ENCODE measurements at places on chromosomes 13 and 19. TPM values are rescaled to one million over a fixed set of nuclear protein-coding genes. Genes with fewer than 3 reads are reported as not detected.

TMEM190 gene
- 1.0 TPM for total RNA-seq

LRRC8E gene
- 6.9 TPM for total RNA-seq

ZNF91 gene
- 19.9 TPM for total RNA-seq

ZIC5 gene
- 5.8 TPM for total RNA-seq

ZSCAN1 gene
- 1.3 TPM for total RNA-seq

GRCh38 chr13:38012096-38012495 is 142.5 kb upstream of the TRPC4 start:
- H3K36me3 ChIP-seq, result peaks cover 4% of the 10 kb centered on the region
- H3K4me1 ChIP-seq, result no peaks in the 10 kb centered on the region
- H3K27me3 ChIP-seq, result no peaks in the 10 kb centered on the region
- DNase-seq, result no peak

DNA sequence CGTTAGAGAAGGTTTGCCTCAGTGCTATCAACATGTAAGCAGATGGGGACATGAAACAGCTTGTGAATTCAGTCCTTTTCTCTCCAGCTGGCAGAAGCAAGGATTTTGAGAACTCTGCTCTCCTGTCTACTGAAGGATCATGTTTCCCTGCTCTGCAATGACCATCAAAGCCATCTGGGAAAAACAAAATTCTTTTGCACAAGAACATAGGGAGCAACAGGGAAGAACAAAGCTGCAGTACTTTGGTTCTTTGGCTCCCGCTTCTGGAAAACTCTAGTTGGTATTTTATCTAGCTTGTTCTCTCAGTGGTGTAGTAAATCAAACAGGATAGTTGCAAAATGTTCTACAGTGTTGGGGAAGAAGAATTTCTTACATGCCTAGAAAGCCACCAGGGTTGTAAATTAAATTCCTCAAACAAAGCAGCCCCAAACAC is 270.4 kb downstream of the ENOX1 start:
- no peak for DNase-seq
- no peak overlapping the region for H3K4me3 ChIP-seq
- no peaks in the 10 kb centered on the region for H3K36me3 ChIP-seq
- no peaks in the 10 kb centered on the region for H3K27me3 ChIP-seq
- peaks cover 18% of the 10 kb centered on the region for H3K4me1 ChIP-seq
- H3K27ac ChIP-seq, result peak overlapping the region; percentile 29

DNA sequence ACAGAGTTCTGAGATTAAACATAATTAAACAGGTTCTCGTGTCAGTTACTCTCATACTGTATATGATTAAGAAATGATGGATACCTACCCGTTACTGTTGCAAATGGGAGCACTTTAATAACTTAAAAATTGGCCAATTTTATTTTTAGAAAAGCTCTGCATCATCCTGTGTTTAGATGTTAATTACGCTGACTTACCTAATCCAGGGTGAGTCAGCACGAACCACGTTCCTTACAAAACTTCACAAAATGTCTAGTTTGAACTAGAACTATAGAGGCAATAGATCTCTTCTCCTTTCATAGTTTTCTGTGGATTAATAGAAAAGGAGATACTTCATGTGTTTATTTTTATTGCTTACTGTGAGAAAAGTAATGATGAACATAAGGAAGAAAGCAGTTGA is 363.9 kb downstream of the MYO16 start:
- DNase-seq, result no peak
- H3K27me3 ChIP-seq, result no peaks in the 10 kb centered on the region
- no peak overlapping the region for H3K27ac ChIP-seq
- no peak overlapping the region for H3K4me3 ChIP-seq

GRCh38 chr13:72043366-72043765 is 176.4 kb upstream of the DACH1 start:
- H3K4me1 ChIP-seq, result no peaks in the 10 kb centered on the region
- H3K36me3 ChIP-seq, result peaks cover 2% of the 10 kb centered on the region
- peaks cover 5% of the 10 kb centered on the region for H3K27me3 ChIP-seq
- no peak overlapping the region for H3K4me3 ChIP-seq
- no peak for DNase-seq
- H3K27ac ChIP-seq, result no peak overlapping the region

- peak; percentile 96 for DNase-seq
- H3K36me3 ChIP-seq, result peaks cover 12% of the 10 kb centered on the region
- H3K27ac ChIP-seq, result peak overlapping the region; percentile 81
Observed at GRCh38 chr19:10502524-10503001, 593 bp downstream of the KEAP1 start.

DNA sequence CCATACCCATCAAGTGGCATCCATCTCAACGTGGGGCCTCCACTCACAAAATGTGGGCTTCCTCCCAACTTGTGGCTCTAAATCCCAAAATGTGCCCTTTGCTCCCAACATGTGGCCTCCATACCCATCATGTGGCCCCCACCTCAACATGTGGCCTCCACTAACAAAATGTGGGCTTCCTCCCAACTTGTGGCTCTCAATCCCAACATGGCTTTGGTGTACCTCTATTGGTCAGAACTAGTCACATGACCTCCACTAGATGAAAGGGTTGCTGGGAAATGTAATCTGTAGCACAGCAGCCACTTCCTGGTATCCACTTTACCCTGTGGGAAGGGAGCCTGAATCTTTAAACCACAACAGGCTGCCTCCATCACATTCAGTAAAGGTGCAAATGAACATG is 10.1 kb upstream of the ACER1 start:
- DNase-seq, result no peak
- no peaks in the 10 kb centered on the region for H3K4me1 ChIP-seq
- no peak overlapping the region for H3K27ac ChIP-seq
- H3K36me3 ChIP-seq, result no peaks in the 10 kb centered on the region
- no peak overlapping the region for H3K4me3 ChIP-seq

- H3K27me3 ChIP-seq, result no peaks in the 10 kb centered on the region
- no peak overlapping the region for H3K4me3 ChIP-seq
- no peak for DNase-seq
- peaks cover 36% of the 10 kb centered on the region for H3K4me1 ChIP-seq
Observed at GRCh38 chr13:27160657-27161295, 10.8 kb downstream of the USP12 start.

DNA sequence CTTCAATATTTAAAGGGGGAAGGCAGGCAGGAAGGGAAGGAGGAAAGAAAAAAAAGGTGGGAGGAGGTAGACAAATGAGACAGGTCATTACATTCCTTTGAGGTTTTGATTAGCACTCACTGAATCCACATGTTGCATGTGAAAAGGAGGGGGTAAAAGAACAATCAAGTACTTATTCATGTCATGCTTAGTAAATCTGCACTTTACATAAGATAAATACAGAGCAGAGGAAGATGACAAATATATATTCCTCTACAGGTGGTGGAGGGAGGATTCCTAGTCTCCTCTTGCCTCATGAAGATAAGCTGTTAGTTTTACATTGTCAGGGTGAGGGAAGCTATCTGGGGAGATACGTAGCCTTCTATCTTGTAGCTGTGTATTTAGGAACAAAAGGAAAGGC is 1645.4 kb upstream of the SPRY2 start:
- peaks cover 2% of the 10 kb centered on the region for H3K27me3 ChIP-seq
- H3K36me3 ChIP-seq, result no peaks in the 10 kb centered on the region
- no peaks in the 10 kb centered on the region for H3K4me1 ChIP-seq
- no peak overlapping the region for H3K27ac ChIP-seq
- no peak for DNase-seq
- H3K4me3 ChIP-seq, result no peak overlapping the region

DNA sequence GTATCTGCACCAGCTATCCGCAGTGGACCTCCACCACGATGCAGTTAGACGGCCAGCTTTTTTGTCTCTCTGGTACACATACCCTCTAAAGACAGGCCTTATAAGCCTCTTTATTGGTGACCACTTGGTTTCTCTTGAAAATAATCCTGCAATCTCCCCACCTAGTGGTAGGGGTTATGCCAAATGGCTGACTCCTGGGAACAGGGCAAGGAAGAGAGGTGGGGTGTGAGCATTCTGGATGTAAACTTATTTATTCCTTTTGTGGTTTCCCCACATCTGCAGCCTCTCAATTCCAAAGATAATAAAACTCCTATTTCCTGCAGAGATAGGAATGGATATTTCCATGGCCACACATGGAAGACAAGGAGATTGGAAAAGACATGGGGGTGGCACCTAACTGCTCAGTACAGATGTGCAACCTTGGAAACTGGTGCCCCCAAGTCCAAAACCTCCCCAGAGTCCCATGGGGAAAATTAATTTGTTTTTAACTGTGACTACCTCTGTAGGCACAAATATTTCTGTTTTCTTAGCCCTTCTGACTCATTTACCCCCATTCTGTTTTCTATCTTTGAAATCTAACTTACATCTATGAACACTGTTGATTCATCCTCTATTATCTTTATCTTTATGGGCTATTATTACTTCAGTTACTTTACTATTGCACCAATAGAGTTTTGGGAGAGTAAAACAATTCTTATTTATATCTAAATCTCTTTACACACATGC is 112.7 kb upstream of the TSHZ3 start:
- no peaks in the 10 kb centered on the region for H3K36me3 ChIP-seq
- no peak for DNase-seq
- H3K4me1 ChIP-seq, result no peaks in the 10 kb centered on the region

DNA sequence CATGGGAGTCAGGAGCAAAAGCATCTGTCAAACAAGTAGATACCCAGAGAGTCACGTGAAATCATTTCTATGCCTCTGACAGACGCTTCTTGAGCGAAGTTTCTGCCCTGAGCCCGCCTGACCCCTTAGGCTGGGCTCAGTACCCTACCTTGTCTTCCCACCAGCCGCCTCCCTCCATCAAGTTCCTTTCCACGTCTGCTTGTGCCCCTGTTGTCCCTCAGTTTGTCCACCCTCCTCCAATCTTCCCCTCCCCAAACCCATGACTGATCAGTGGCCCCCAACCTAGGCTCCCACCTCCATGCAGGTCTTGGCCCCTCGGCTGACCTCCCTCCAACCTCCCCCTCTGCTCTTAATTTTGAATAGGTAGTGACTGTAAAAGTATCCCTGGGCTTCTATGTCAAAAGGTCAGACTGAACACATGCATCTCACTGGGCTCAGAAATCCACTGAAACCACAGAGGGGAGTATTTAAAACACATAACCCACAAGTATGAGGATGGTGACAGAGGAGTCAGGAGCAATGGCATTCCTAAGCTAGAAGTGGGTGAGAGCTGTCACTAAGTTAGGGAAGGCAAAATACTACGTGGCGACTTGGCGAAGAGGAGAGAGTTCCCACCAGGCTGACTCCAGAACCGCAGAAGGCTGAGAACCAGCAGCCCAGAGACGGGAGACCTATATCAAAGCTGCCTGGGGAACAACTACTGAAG is 1.7 kb upstream of the ZNF446 start:
- peaks cover 3% of the 10 kb centered on the region for H3K36me3 ChIP-seq
- H3K4me3 ChIP-seq, result no peak overlapping the region
- no peaks in the 10 kb centered on the region for H3K27me3 ChIP-seq

DNA sequence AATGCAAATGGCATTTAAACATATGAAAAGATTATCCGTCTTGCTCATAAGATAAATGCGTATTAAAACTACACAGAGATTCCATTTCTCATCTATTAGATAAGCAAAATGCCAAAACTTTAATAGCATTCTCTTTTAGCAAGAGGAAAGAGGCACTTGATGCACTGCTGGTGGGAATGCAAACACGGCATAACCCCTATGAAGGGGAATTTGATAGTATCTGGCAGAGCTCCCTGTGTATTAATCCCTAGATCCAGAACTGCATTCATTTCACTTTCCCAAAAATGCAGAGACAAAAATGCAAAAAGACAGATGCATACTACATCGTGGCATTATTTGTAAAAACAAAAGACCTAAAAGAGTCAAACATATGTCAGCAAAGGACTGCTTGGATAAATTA is 193.6 kb upstream of the STARD13 start:
- H3K4me3 ChIP-seq, result no peak overlapping the region
- peaks cover 7% of the 10 kb centered on the region for H3K4me1 ChIP-seq
- no peak for DNase-seq

- H3K4me3 ChIP-seq, result no peak overlapping the region
- peaks cover 2% of the 10 kb centered on the region for H3K27me3 ChIP-seq
- H3K4me1 ChIP-seq, result no peaks in the 10 kb centered on the region
- no peaks in the 10 kb centered on the region for H3K36me3 ChIP-seq
- H3K27ac ChIP-seq, result no peak overlapping the region
Observed at GRCh38 chr13:79225487-79226232, 180.4 kb downstream of the RBM26 start.

DNA sequence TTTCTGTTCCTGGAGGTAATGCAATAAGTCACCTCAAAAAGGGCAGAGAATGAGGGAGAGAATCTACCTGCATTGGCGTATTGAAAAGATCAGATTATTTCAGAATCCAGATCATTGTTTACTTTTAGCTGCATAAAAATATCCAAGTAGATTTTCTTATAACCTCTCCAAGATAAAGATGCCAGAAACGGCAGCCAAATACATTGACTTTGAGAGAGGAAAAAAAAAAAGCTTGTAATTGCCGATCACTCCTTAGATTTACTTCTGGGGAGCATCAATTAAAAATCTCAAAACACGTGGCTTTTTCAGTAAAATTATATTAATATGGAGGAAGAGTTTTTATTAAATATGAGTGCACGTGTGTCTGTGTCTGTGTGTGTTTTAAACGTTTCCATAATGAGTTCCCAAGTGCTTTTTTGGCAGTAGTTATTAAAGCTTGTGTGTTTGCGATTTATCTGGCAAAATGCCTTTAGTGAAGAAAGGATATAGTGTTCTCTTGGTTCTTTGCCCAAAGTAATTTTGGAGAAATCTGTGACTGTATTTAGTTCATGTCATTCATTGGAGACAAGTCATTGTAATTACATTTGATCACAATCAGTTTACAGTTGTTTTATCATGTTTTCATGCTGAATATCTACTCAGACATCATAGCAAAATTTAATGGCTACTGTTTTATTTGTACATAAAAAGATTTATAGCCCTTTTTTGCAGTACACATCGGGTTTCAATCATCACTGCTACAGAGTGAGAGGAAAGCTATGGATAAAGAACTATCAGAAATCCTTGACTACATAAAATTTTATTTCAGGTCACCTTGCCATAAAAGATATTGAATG is 176.1 kb downstream of the TM9SF2 start:
- H3K4me1 ChIP-seq, result peaks cover 13% of the 10 kb centered on the region
- no peaks in the 10 kb centered on the region for H3K27me3 ChIP-seq
- no peaks in the 10 kb centered on the region for H3K36me3 ChIP-seq

GRCh38 chr19:35294859-35295791 is 3.2 kb downstream of the MAG start:
- H3K27ac ChIP-seq, result no peak overlapping the region
- DNase-seq, result no peak
- H3K4me1 ChIP-seq, result no peaks in the 10 kb centered on the region

DNA sequence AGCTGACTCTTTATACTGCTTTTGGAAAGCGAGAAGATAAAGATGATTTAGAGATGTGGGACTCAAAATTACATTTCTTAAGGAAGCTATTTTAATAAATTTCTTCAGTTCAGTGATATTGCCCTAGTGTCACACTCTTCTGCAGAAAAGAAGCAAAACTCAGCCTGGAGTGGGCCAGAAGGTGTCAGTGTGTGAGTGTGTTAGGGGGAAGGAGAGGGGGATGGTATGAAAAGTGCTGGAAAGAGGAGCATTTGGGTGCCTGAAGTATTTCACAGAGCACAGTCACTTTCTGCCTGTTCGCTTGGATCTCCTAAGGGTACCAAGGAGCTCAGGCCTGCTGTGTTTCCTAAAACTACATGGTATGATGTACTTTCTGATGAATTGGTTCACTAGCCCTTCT is 84.5 kb upstream of the FRY start:
- H3K36me3 ChIP-seq, result peaks cover 4% of the 10 kb centered on the region
- H3K27ac ChIP-seq, result peak overlapping the region; percentile 38
- DNase-seq, result no peak
- no peaks in the 10 kb centered on the region for H3K27me3 ChIP-seq

- peaks cover 80% of the 10 kb centered on the region for H3K4me1 ChIP-seq
- H3K4me3 ChIP-seq, result peak overlapping the region; percentile 64
- no peak for DNase-seq
- peaks cover 1% of the 10 kb centered on the region for H3K27me3 ChIP-seq
Observed at GRCh38 chr19:13060233-13060963, 42.3 kb downstream of the LYL1 start.

GRCh38 chr19:18480006-18480691 is 41.7 kb downstream of the ELL start:
- no peak for DNase-seq
- H3K36me3 ChIP-seq, result no peaks in the 10 kb centered on the region
- no peak overlapping the region for H3K4me3 ChIP-seq
- peaks cover 58% of the 10 kb centered on the region for H3K4me1 ChIP-seq
- H3K27me3 ChIP-seq, result no peaks in the 10 kb centered on the region

All from chondrocyte (in vitro differentiated cells).